Daoy (cell line): ENCODE measurements at places on chromosomes 12 and 14. TPM values are rescaled to one million over a fixed set of nuclear protein-coding genes. Genes with fewer than 3 reads are reported as not detected.

IQSEC3 gene
- 0.06 and 0.15 TPM in 2 replicates for total RNA-seq

ADAMTS20 gene
- 0.51 TPM in 1 of 2 replicates, not detected in the other for total RNA-seq

SYT1 gene
- 0.45 and 1.1 TPM in 2 replicates for total RNA-seq

AQP6 gene
- total RNA-seq = 0.11 TPM in 1 of 2 replicates, not detected in the other

PTPRR gene
- 3.5 and 6.8 TPM in 2 replicates for total RNA-seq

OR4K15 gene
- not detected in 2 replicates for total RNA-seq

MAP3K9 gene
- 5.5 and 5.8 TPM in 2 replicates for total RNA-seq

CLEC1A gene
- total RNA-seq = 0.06 TPM in 1 of 2 replicates, not detected in the other

TAOK3 gene
- 12.9 and 15.3 TPM in 2 replicates for total RNA-seq

LIN7A gene
- total RNA-seq = 0.12 and 1.3 TPM in 2 replicates

ACRBP gene
- not detected in 2 replicates for total RNA-seq

SLC4A8 gene
- 2.3 and 16.6 TPM in 2 replicates for total RNA-seq

CARMIL3 gene
- under 0.01 TPM in 1 of 2 replicates, not detected in the other for total RNA-seq

KRT72 gene
- total RNA-seq = not detected in 2 replicates

VWF gene
- 0.06 TPM in 1 of 2 replicates, not detected in the other for total RNA-seq

CFAP251 gene
- 3.0 and 4.2 TPM in 2 replicates for total RNA-seq

STXBP6 gene
- 2.6 and 2.9 TPM in 2 replicates for total RNA-seq

SALL2 gene
- 3.3 and 4.7 TPM in 2 replicates for total RNA-seq

KCNH3 gene
- 0.40 TPM in 1 of 2 replicates, not detected in the other for total RNA-seq

KRT75 gene
- total RNA-seq = 1.1 and 2.7 TPM in 2 replicates

JPH4 gene
- 0.29 TPM in 1 of 2 replicates, not detected in the other for total RNA-seq

CD4 gene
- total RNA-seq = not detected in 2 replicates

CLEC4C gene
- total RNA-seq = not detected in 2 replicates

PTGDR gene
- total RNA-seq = not detected in 2 replicates

BMAL2 gene
- total RNA-seq = 57.2 and 65.3 TPM in 2 replicates

TCL1B gene
- total RNA-seq = 0.11 and 0.42 TPM in 2 replicates

OASL gene
- 29.6 and 38.7 TPM in 2 replicates for total RNA-seq

SIX6 gene
- total RNA-seq = 0.12 TPM in 1 of 2 replicates, not detected in the other

SLC10A1 gene
- not detected in 2 replicates for total RNA-seq

DAO gene
- total RNA-seq = not detected in 2 replicates

SDR9C7 gene
- not detected in 2 replicates for total RNA-seq

HPD gene
- not detected in 2 replicates for total RNA-seq

HNF1A gene
- total RNA-seq = not detected in 2 replicates

DCP1B gene
- 7.6 and 8.3 TPM in 2 replicates for total RNA-seq

TMED8 gene
- 15.4 and 17.2 TPM in 2 replicates for total RNA-seq

ACOT2 gene
- total RNA-seq = 32.2 and 46.4 TPM in 2 replicates

PIK3C2G gene
- total RNA-seq = not detected in 2 replicates

KLRC3 gene
- not detected in 2 replicates for total RNA-seq

ASPG gene
- total RNA-seq = not detected in 2 replicates

RFLNA gene
- 63.9 and 65.9 TPM in 2 replicates for total RNA-seq

POTEG gene
- 0.34 and 0.45 TPM in 2 replicates for total RNA-seq

SLC8A3 gene
- total RNA-seq = 0.40 and 1.9 TPM in 2 replicates

VDR gene
- 10.1 and 12.1 TPM in 2 replicates for total RNA-seq

CSRP2 gene
- total RNA-seq = 74.6 and 90.0 TPM in 2 replicates

PELI2 gene
- total RNA-seq = 5.3 and 7.1 TPM in 2 replicates

GPRC5D gene
- total RNA-seq = not detected in 2 replicates

PTPRB gene
- total RNA-seq = 1.6 and 1.7 TPM in 2 replicates

OTOGL gene
- 1.0 and 1.4 TPM in 2 replicates for total RNA-seq

SMOC1 gene
- 3.7 and 5.9 TPM in 2 replicates for total RNA-seq

PLA2G1B gene
- total RNA-seq = not detected in 2 replicates

GPR162 gene
- total RNA-seq = 0.74 and 0.92 TPM in 2 replicates

TNFRSF1A gene
- total RNA-seq = 111 and 125 TPM in 2 replicates

HOXC10 gene
- 5.3 and 18.7 TPM in 2 replicates for total RNA-seq

SMIM41 gene
- total RNA-seq = not detected in 2 replicates

DENND5B gene
- total RNA-seq = 13.2 and 18.1 TPM in 2 replicates

ABCC9 gene
- total RNA-seq = 0.03 and 0.06 TPM in 2 replicates

NKX2-1 gene
- 4.7 and 5.1 TPM in 2 replicates for total RNA-seq

RIMBP2 gene
- total RNA-seq = 1.4 and 2.2 TPM in 2 replicates
